Ovary (tissue), 10 donors: ENCODE measurements at places on chromosomes 16 and 17. TPM values are rescaled to one million over a fixed set of nuclear protein-coding genes. Genes with fewer than 3 reads are reported as not detected.

DNA sequence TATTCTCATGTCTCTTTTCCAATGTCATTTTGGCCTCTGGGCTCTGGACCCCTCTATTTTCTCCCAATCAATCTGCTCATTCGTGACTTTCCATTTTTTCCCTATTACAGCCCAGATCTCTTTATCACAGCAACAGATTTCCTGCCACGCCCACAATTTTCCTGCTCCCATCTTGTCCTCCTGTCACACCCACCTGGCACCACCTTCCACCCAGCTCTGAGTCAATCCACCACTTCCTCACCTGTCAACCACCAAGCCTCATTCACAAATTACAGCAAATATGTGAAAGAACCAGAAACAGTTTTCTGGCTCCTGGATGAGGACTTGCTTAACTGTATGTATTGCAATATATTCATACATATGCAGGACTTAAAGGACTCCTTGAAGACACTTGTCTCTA, 311.3 kb downstream of the GRIN2A start:
- H3K27me3 ChIP-seq: no peaks in the 10 kb centered on the region
- H3K4me1 ChIP-seq: peaks cover 3% of the 10 kb centered on the region
- DNase-seq: no peak
- H3K27ac ChIP-seq: no peak overlapping the region
- H3K36me3 ChIP-seq: no peaks in the 10 kb centered on the region

DNA sequence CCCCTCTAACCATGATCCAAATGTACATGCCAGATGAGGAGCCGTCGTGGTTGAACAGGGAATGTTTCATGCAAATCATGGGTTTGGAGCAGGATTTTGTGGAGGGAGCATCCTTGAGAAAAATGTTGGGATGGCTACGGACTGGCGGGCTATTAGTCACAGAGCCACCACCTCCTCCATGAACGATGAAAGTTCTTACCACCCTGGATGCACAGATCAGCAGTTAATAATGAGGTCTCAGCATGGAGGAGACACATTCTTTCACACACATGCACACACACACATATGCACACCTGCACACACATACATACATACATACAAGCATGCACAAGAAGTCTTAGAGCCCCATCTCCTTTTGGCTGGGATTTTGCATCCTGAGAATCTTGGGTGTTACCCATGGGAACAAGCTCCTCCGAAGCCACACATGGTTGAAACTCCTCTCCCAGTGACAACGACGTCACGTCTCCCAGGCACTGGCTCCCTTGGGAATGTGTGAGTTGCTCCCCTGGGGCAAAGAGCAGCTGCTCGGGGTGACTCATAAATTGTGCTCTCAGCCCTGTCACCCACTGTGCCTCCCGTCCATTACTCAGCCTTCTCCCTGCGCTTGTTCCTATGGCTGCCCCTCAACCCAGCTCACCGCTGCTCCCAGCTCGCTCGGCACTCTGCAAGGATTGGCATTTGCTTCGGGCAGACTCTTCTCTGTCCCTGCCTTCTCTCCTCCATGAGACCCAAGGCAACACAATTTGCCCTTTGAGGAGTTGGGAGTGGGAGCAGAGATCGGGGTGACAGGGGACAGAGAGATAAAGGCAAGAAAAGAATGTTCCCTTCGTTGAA, 344.6 kb downstream of the SOX9 start:
- no peaks in the 10 kb centered on the region for H3K27me3 ChIP-seq
- H3K36me3 ChIP-seq: no peaks in the 10 kb centered on the region
- H3K4me1 ChIP-seq: no peaks in the 10 kb centered on the region

The BRICD5 gene
- 8.3 TPM for total RNA-seq

DNA sequence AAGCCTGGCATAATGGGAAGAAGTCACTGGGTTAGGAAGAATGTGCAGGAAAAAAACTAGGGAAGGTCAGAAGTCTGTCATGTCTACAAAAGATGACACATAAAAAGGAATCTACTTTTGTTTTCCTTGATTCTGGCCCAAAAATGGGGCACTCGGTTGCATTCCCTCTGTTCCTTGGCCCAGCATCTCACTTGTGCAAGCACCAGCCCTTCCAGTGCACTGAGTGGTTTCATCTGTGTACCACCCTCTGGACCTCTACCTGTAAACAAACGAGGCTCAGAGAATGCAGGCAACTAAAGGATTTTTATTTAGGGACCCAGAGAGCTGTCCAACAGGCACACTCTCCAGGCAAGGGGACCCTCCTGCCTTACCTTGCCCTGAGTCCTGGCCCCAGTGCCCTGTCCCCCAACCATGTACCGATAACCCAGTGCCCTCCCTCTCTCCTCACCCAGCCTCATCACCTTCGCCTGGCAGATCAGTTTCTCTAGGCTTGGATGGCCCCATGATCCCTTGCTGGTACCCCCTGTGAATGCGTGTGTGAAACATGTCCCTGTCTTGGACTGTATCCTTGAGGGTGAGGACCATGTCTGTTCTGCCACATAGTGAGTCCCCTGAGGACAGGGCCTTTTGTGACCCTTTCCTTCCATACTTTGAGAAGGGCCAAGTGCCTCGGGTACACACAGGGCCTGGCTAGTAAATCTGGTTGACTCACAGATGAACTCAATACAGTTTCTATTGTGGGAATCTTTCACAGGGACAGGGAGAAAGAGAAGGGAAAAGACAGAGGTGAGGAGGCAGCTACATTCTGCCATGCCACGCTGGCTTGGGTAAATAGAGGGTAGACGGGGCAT, 13.3 kb downstream of the NXPH3 start:
- DNase-seq: no peak
- H3K36me3 ChIP-seq: no peaks in the 10 kb centered on the region
- H3K27me3 ChIP-seq: no peaks in the 10 kb centered on the region

The PIRT gene
- not detected for total RNA-seq

DNA sequence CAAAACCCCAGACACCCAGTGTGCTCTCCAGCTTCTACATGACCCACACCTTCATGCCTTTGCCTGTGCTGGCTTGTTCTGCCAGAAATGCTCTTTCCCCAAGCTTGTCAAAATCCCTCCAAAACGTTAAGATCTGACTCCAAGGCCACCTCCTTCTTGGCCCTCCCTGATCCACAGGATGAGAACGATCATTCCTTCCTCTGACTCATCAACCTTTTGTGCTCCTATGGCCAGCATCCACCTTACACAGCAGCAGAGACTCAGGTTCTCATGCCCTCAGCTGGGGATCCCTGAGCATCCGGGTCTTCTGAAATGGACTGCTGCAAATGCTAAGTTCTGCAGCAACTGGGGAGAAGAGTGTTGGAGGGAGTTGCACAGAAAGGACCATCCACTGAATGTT, 2.9 kb downstream of the ZBTB4 start:
- no peak overlapping the region for H3K4me3 ChIP-seq
- H3K4me1 ChIP-seq: peaks cover 14% of the 10 kb centered on the region
- H3K36me3 ChIP-seq: no peaks in the 10 kb centered on the region
- no peaks in the 10 kb centered on the region for H3K27me3 ChIP-seq
- DNase-seq: no peak
- H3K27ac ChIP-seq: no peak overlapping the region

DNA sequence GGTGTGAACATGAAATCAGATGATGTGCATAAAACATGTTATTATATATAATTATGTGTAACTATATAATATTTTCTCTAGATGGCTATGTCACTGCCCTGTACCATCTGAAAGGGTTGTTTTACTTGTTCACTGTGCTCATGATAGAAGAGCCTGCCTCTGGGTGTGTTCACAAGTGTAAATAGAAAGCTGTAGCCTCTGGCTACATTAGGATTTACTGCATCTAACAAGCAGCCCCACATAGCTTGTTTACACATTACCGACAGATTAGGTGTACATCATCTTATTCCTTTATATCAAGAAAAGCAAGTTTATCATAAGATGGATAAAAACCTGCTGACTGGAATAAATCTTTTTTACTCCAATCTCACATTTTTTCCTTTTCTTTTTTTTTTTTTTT, 46.1 kb downstream of the CHD9 start:
- no peaks in the 10 kb centered on the region for H3K27me3 ChIP-seq
- H3K4me1 ChIP-seq: peaks cover 14% of the 10 kb centered on the region

DNA sequence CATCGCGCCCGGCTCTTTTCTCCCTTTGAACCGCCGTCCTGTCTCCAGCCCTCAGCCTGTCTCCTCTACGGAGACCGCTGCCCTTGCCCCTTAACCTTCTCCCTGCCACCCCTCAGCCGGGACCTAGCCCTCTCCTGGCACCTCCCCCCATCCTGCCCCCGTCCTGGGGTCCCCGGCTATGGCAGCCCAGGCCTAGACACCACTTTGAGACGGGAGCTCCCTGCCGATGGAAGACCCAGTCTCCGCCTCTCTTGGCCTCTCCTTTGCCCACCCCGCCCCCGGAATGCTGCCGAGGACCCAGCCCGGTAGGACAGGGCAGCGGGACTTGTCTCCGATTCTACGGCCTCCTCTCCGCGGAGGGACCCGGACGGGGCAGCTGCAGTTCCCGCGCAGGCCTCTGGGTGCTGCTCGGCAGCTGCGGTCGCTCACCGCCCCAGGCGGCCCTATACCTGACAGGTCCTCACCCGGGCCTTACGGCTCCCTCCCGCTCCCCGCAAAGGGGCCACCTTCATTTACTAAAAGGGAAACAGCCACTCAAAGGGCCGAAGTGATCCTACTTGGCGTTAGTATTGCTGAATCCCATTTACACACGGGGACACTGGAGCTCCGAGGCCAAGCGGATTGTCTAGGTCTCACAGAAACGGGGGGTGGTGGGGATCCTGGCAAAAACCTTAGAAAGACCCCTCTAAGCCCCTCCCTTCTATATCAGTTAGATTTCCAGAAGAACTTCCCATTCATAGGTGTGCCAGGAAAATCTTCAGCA, 32.6 kb upstream of the TAC4 start:
- peak; percentile 83 for DNase-seq
- H3K4me1 ChIP-seq: peaks cover 1% of the 10 kb centered on the region
- no peak overlapping the region for H3K27ac ChIP-seq
- H3K27me3 ChIP-seq: no peaks in the 10 kb centered on the region
- no peak overlapping the region for H3K4me3 ChIP-seq

DNA sequence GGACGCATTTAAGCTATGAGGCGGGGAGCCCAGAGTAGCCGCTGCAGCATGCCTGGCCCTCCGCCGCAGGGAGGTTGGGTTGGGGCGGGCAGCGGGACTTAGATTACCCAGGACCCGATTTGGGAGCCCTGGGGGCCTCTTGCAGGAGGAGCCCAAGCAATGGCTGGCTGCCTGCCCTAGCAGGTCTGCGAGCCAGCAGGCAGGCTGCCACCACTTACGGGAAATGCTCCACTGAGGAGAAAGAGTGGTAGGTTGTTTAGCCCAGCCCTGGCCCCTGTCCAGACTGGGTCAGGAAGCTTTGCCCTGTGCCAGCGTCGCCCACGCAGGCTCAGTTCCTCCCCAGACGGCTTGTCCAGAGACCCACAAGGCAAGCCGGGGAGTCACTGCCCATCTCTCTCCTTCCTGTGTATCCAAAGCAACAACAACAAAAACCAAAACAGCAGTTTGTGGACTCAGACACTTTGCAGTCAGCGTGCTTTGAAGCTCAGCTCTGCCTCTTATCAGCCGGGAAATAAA, 10.3 kb upstream of the TVP23A start:
- H3K36me3 ChIP-seq: no peaks in the 10 kb centered on the region
- no peaks in the 10 kb centered on the region for H3K27me3 ChIP-seq
- H3K27ac ChIP-seq: peak overlapping the region; percentile 91
- peak overlapping the region; percentile 2 for H3K4me3 ChIP-seq
- peaks cover 11% of the 10 kb centered on the region for H3K4me1 ChIP-seq

- peaks cover 8% of the 10 kb centered on the region for H3K4me1 ChIP-seq
- no peak for DNase-seq
- H3K4me3 ChIP-seq: no peak overlapping the region
- H3K27me3 ChIP-seq: no peaks in the 10 kb centered on the region
- no peak overlapping the region for H3K27ac ChIP-seq
These were observed 795 bp upstream of the HBM start for GRCh38 chr16:164827-165538.

GRCh38 chr17:78130437-78131101, at the start of gene TMC8:
Gene TMC8, plus strand, starts transcription at chr17:78130771. Its CDS starts 818 bp downstream, at chr17:78131589.
- no peak for DNase-seq
- no peaks in the 10 kb centered on the region for H3K36me3 ChIP-seq
- no peaks in the 10 kb centered on the region for H3K27me3 ChIP-seq

GRCh38 chr17:76917829-76918228, 49.6 kb downstream of the MGAT5B start:
- H3K4me1 ChIP-seq: no peaks in the 10 kb centered on the region
- H3K27me3 ChIP-seq: no peaks in the 10 kb centered on the region

DNA sequence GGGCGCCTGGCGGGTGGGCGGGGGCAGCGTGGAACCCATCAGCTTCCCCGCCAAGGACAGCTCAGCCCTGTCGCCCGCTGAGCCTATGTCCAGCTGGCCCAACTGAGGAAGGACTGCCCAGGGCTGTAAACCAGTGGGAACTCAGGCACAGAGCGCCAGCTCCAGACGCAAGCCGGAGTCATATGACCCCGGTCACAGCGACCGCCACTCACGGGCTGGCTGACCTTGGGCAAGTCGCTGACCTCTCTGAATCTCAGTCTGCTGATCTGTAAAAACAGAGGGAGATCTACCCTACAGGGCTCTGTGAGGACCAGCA, 170.0 kb downstream of the C16orf78 start:
- no peak for DNase-seq
- H3K27me3 ChIP-seq: no peaks in the 10 kb centered on the region
- H3K4me3 ChIP-seq: no peak overlapping the region
- H3K27ac ChIP-seq: no peak overlapping the region

The WNT9B gene
- total RNA-seq: not detected

GRCh38 chr16:65121870-65122723, at the start of gene CDH11:
Gene CDH11, minus strand, starts transcription at chr16:65122063. Its CDS starts 117,194 bp downstream, at chr16:65004869.
- peak within 1 kb of the TSS; percentile 100 for H3K27ac ChIP-seq
- no peaks in the 10 kb centered on the region for H3K36me3 ChIP-seq
- no peaks in the 10 kb centered on the region for H3K27me3 ChIP-seq

- no peak overlapping the region for H3K4me3 ChIP-seq
- H3K36me3 ChIP-seq: no peaks in the 10 kb centered on the region
- H3K27ac ChIP-seq: no peak overlapping the region
- DNase-seq: no peak
- no peaks in the 10 kb centered on the region for H3K27me3 ChIP-seq
- H3K4me1 ChIP-seq: no peaks in the 10 kb centered on the region
These were observed 12.3 kb upstream of the SPN start for GRCh38 chr16:29650771-29651170.

GRCh38 chr17:10718547-10718946, 11.3 kb downstream of the TMEM220 start:
- no peak overlapping the region for H3K27ac ChIP-seq
- H3K27me3 ChIP-seq: no peaks in the 10 kb centered on the region
- no peaks in the 10 kb centered on the region for H3K36me3 ChIP-seq
- no peaks in the 10 kb centered on the region for H3K4me1 ChIP-seq
- no peak for DNase-seq

The CALB2 gene
- 1.7 TPM for total RNA-seq

GRCh38 chr17:35765086-35765710, 4.5 kb downstream of the C17orf50 start:
- peaks cover 3% of the 10 kb centered on the region for H3K4me1 ChIP-seq
- no peak for DNase-seq
- no peak overlapping the region for H3K27ac ChIP-seq
- no peaks in the 10 kb centered on the region for H3K27me3 ChIP-seq
- H3K36me3 ChIP-seq: no peaks in the 10 kb centered on the region

The TBC1D3 gene
- total RNA-seq: not detected

The PRR35 gene
- not detected for total RNA-seq
